ENCODE measurements at places on chromosomes 2 and 18.

GRCh38 chr2:126635736-126636135 is 20.2 kb upstream of the GYPC start:
- no peak for DNase-seq

GRCh38 chr2:10467401-10467800 is 19.3 kb upstream of the ODC1 start:
- no peak for DNase-seq

- no peak for DNase-seq
Observed at GRCh38 chr18:31204166-31204565, 41.5 kb upstream of the DSC1 start.

DNA sequence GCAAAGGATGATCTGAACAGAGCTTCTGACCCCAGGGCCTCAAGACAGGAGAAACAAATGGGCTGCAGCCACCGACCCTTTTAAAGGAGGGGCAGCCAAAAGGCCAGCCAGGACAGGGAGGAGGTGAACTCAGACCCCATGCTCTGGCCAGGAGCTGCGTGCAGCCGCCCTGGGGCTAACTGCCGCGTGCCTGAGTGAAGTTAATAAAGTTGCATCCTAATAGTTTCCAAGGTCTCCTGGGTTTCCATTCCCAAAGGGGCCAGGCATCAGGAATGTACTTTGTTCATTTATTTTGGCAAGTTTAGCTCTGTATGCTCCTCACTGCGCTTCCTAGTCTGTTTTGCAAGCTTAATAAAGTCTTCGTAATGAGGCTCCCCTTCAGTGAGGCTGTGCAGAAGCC is 60.7 kb downstream of the EN1 start:
- no peak for DNase-seq

- DNase-seq, result no peak
Observed at GRCh38 chr2:417006-417405, 129.1 kb upstream of the ALKAL2 start.

GRCh38 chr2:11491348-11491933 is 25.5 kb upstream of the E2F6 start:
- no peak for DNase-seq

DNA sequence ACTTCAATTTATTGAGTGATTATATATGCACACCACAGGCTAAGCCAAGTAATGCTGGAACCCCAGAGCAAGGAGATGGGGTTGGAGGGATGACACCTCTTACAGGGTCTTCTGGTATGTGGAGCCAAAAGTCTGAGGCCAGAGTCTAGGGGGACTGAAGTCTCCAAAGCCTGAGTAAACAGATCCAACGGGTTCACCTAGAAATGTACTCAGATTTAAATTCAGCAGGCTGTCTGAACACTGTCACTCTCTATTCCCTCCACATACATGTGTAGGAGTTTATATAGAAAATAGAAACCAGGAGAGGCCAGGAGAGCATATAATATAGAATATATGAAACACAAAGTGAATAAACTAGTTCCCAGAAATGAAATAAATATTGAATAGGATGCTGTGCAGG is 76.1 kb downstream of the PPP1R1C start:
- no peak for DNase-seq

DNA sequence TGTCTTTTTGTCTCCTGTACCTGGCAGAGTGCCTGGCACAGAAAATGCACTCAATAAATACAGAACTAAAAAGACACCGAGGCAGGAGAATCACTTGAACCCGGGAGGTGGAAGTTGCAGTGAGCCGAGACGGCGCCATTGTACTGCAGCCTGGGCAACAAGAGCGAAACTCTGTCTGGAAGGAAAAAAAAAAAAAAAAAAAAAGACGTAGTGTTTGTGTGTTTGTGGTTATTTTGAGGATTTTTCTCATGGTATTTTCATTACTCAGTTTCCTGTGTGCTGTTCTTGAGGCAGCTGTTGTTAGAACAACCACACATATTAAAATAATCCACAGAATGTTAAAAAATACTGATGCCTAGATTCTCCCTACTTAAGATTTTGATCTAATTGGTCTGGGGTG is 519.2 kb upstream of the SPHKAP start:
- DNase-seq, result no peak

GRCh38 chr2:222733846-222734702 is 62.6 kb downstream of the MOGAT1 start:
- no peak for DNase-seq

DNA sequence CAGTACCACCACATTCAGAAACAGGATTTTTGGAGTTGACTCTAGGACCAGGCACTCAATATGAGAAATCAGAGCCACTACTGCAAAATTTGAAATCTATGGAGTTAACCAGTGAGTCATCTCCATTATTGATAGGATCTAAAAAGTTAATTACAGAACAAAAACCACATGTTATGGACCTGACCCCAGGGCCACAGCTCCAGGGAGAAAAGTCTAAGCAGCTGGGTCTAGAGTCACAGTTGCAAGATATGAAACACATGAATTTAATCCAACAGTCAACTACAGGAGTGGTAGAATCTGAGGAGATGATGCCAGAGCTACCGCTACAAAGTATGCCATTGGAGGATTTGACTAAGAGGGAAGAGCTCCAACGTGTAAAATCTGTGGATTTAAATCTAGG is 13.4 kb upstream of the ZNF512 start:
- DNase-seq, result no peak

DNA sequence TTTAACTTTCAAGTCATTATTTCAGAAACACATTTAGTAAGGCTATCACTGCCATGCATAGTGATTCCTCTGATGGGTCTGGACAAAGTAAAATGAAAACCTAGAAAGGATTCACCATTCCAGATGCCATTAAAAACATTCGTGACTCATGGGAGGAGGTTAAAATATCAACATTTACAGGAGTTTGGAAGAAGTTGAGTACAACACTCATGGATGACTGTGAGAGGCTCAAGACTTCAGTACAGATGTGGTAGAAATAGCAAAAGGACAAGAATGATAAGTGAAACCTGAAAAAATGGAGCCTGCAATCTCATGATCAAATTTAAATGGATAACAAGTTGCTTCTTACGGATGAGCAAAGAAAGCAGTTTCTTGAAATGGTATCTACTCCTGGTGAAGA is 5.8 kb upstream of the TWSG1 start:
- DNase-seq, result no peak

GRCh38 chr2:29104688-29105087 is 10.5 kb upstream of the CLIP4 start:
- no peak for DNase-seq

- DNase-seq, result no peak
Observed at GRCh38 chr2:160477032-160477431, 16.6 kb downstream of the RBMS1 start.

GRCh38 chr18:10120622-10121021 is 206.8 kb downstream of the VAPA start:
- DNase-seq, result no peak

DNA sequence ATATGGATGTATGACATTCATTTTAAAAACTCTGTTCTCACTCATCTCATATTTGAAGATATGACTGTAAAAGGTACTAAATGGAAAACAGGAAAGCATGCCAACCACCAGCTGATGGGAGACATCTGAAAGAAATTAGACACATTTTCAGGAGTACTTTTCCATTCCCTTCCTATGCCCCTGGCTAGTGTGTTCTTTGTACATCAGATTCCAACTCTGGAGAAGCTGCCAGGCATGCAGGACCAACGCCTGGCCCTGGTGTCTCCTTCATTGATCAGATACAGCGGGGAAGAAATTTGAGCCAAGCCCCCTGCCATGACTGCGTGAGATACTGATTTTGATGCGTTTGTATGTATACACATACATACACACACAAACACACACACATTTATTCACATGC is 599.0 kb upstream of the SYT4 start:
- no peak for DNase-seq

- no peak for DNase-seq
Observed at GRCh38 chr18:76937597-76937996, 115.2 kb downstream of the ZNF236 start.

DNA sequence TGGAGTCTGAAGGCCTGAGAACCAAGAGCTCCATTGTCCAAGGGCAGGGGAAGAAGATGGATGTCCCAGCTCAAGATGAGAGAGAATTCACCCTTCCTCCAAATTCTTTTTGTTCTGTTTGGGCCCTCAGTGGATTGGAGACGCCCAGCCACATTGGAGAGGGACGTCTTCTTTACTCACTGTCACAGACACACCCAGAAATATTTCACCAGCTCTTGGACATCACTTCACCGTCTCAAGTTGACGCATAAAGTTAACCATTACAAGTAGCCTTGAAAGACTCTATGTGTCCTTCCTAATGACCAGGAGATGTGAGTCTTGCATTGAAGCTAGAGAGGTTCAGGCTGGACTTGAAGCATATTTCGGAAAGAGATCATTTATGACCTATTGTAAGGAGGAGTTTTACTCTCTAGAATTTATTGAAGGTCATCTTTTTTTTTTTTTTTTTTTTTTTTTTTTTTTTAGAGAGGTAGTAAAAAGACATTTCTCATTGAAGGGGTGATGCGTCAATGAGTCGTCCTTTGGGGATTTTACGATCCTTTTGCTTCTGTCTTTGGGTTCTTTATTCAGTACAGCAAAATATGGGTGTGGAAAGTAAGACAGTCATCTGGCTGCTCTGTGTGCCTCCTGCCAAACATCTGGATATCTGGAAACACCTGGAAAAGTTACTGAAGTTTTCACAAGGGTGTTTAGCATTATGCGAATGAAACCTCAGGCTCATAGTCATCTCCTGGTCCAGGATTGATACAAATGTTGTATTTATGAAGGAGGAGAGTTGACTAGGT is 118.1 kb downstream of the PRPF40A start:
- DNase-seq, result no peak

DNA sequence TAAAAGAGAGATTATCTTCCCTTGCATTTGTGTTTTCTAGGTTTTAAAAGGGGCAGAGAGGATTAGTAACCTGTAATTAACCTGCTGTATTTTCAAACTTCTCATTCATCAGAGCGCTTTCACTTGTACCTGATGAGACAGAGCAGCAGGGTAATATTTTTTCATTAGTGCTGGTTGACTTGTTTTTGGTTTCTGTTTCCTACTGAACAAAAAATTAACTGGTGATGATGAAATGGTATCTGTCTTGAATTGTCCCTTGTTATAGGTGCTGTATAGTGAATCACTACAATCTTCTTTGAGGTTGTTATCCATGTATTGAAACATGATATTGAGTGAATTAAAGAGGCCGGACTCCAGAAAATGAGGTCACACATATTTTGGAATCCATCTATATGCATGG is 37.9 kb downstream of the CDH20 start:
- DNase-seq, result no peak

GRCh38 chr2:46002507-46002883 is 294.7 kb upstream of the EPAS1 start:
- no peak for DNase-seq

GRCh38 chr2:45833968-45834344 is 182.5 kb downstream of the PRKCE start:
- DNase-seq, result no peak

- peak; percentile 9 for DNase-seq
Observed at GRCh38 chr2:229715895-229716507, 1.6 kb upstream of the DNER start.

DNA sequence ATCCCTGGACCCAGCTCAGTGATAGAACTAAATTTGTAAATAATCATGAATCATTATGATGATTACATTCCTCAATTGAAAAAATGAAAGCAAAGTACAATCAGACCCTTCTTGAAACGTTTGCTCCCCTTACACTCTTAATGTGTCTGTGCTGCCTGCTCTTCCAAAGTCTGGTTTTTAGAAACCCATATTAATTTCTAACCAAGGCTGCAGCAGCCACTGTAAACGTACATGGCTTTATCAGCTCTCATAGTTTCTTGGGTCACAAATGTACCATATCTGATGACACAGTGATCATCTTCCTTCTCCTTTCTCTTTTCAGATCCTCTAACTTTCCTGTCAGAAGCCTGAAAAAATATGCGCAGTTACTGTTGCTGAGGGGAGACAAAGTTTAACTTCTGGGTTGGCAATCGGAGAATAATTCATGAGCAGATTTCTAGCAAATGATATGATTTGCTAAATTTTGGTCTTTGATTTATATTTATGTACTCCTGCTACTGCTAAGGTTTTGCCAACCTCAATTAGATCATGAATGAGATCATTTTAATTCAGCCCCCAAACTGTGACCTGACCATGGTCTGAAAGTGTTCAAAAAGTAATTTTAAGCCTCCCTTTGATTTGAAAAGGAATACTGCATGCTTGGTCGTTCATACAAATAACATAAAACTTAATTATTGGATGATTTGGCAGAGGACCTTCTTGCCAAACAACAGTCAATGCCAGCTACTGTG is 12.3 kb downstream of the ZEB2 start:
- DNase-seq, result no peak

DNA sequence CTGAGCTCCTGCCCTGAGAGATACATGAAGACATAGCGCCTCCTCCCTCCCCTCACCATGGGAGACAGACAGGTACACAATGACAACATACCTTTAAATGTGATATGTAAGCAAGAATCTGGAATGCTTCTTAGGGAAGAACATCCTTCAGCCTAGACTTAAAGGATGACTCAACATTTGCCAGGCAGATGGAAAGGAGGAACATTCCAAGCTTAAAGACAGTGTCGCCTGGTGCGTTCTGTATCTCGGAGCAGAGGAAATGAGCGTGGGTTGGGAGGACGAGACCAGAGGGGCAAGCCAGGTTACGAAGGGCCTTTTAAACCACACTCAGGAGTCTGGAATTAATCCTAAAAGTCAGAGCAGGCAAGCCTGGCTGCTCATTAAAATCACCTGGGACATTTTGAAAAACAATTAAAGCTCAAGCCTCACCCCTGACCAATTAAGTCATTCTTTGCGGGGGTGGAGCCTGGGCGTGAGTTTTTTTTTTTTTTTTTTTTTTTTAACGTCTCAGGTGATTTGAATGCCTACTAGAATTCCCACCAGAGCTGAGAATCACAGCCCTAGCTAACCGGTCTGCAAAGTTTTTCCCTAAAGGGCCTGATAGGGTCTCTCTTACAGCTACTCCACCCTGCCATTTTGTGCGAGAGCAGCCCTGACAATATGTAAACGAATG is 131.2 kb upstream of the SEC11C start:
- no peak for DNase-seq

- DNase-seq, result no peak
Observed at GRCh38 chr18:37661478-37661877, 95.9 kb upstream of the CELF4 start.

- DNase-seq, result no peak
Observed at GRCh38 chr2:96760986-96761832, 507 bp downstream of the CNNM4 start.

GRCh38 chr2:20021405-20022009 is 9.0 kb upstream of the MATN3 start:
- DNase-seq, result no peak

DNA sequence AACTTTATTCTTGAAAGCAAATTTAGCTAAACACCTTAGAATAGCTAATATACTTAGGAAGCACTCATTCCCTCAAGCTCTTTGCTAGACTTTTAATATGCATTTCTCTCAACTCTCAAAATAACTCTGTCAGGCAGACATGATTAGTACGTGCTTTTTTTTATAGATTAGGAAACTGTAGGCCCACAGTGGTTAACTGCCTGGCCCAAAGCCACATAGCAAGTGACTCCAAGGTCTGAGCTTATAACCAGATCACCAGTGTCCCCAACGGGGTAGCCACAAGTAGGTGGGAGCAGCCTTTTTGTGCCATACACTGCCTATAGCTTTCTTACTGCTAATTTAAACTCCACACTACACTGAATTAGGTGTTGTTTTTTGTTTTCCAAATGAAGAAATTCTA is 576.8 kb downstream of the METTL4 start:
- no peak for DNase-seq
